ENCODE measurements at places on chromosomes 5 and 9. TPM values are rescaled to one million over a fixed set of nuclear protein-coding genes. Genes with fewer than 3 reads are reported as not detected.

GAPT gene
- not detected for total RNA-seq

MEIKIN gene
- not detected for total RNA-seq

ZNF79 gene
- total RNA-seq: 2.5 TPM

ACTBL2 gene
- not detected for total RNA-seq

NR2F1 gene
- total RNA-seq: 175 TPM

AK1 gene
- total RNA-seq: 46.2 TPM

CTSL gene
- 329 TPM for total RNA-seq

TUSC1 gene
- total RNA-seq: 26.0 TPM

Data from pericardium fibroblast (primary cell).